Stimulated activated CD4-positive, alpha-beta T cell treated with anti-CD3 and anti-CD28 coated beads, Interleukin-15, amount 100 ng/mL, for 1 hour (primary cell): ENCODE measurements at places on chromosomes 7 and 10.

- no peak for DNase-seq
These were observed 16.9 kb upstream of the CDK14 start for GRCh38 chr7:90579181-90579688.

DNA sequence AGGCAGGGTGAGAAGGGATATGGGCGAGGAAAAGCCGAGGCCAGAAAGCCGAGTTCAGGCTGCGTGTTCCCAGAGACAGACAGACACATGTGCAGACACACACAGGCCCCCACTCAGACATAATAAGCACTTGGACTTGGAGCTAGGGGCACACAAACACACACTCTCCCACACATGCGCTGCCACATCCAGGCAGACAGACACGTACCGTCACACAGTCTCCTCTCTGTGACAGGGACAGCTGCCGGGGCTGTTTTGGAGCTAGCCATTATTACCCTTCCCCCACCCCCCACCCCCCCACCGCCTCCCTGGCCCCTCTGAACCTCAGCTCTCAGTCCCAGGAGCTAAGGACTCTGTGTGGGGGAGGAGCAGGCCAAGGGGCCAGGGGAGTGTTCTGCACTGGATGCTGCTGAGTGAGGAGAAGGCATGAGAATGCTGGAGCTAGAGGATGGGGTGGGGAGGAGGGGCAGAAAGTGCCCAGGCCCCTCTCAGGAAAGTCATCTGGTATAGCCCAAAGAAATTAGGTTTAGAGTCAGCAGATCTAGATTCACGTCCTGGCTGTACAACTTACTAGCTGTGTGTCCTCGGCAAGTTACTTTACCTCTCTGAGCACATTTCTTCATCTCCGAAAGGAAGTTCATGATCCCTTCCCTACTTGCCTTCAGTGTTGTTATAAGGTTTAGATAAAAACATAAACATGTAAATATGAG lies 6.3 kb downstream of the PITX3 start:
- no peak for DNase-seq

GRCh38 chr7:42127232-42127622 lies 109.8 kb downstream of the GLI3 start:
- no peak for DNase-seq

- no peak for DNase-seq
These were observed 242.1 kb upstream of the C7orf33 start for GRCh38 chr7:148348466-148348865.

DNA sequence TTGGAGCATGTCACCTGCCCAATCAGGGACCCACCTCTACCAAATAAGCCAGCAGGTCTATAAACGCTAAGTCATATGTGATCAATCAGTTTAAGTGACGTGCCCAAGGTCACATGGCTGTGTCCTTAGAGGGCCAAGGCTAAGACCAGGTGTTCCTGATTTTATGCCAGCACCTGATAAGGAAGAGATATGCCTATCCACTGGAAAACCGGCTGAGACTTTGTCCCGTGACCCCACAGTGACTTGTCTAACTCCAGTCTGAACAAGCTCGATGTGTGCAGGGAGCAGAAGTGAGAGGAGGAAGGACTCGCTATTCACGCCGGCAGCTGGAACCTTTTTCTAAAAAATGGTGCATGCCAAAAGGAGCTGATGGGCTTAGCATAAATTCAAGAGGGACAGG lies 57.0 kb downstream of the PRKAG2 start:
- no peak for DNase-seq

- DNase-seq, result no peak
These were observed 722 bp downstream of the MDH2 start for GRCh38 chr7:76048668-76048988.

GRCh38 chr10:33334805-33335550 lies 511 bp upstream of the NRP1 start:
- peak; percentile 33 for DNase-seq

DNA sequence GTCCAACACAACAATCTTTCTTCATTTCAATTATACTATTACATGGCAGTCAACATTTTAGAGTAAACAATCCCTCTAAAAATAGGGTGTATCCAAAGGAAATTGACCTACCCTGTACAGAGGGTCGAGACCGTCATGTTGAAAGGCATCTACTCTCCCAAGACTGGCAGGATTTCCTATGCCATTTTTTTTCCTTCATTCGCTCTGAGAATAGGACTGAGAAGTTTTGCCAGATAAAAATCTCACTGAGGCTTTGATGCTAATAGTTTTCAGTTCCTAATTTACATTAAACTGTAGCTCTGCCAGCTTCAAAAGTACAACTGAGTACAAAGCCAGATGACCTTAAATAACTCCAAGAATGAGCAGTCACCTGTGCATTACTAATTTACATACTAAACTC lies 84.5 kb upstream of the SEMA3C start:
- no peak for DNase-seq

DNA sequence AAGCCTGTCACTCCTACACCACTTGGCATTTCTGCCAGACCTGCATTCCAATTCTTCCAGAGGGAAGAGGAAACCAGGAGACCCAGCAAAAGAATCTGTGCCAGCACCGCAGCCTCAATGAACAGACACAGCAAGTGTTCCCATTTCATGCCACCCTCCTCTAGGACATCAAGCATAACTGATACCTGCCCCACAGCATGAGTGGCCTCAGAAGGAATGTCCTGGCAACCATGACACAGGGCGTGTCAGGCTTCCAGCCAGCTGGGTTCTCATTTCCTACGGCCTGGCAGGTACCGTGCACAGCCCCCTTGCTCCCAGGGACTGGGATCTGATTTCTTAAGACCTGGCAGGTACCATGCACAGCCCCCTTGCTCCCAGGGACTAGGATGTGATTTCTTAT lies 7.8 kb downstream of the MAD1L1 start:
- no peak for DNase-seq

DNA sequence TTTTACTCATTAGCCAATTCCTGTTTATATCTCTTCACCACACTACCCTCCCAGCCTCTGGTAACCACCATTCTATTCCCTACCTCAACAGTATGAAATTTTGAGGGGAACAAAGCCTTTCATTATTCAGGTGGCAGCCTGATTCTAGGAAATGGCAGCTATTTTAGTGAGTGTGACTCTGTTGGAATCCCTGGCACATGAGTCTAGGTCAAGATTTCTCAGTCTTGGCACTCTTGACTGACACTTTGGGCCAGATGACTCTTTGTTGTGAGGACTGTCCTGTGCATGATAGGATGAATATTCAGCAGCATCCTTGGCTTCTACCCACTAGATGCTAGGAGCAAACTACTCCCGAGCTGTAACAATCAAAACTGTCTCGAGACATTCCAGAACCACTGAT lies 322.8 kb upstream of the PHYHIPL start:
- DNase-seq, result no peak

GRCh38 chr10:86979977-86980448 lies 11.7 kb downstream of the ADIRF start:
- DNase-seq, result no peak

- DNase-seq, result no peak
These were observed 72.9 kb downstream of the CDHR3 start for GRCh38 chr7:106036004-106036403.

- no peak for DNase-seq
These were observed 255.4 kb downstream of the ELMO1 start for GRCh38 chr7:37193087-37193774.

- no peak for DNase-seq
These were observed 134.0 kb upstream of the PODXL start for GRCh38 chr7:131690441-131690840.

GRCh38 chr7:24133691-24134090 lies 150.3 kb upstream of the NPY start:
- no peak for DNase-seq

GRCh38 chr7:103637726-103638125 lies 191.7 kb upstream of the SLC26A5 start:
- DNase-seq, result no peak

- DNase-seq, result no peak
These were observed 7.8 kb downstream of the NPS start for GRCh38 chr10:127556916-127557315.

DNA sequence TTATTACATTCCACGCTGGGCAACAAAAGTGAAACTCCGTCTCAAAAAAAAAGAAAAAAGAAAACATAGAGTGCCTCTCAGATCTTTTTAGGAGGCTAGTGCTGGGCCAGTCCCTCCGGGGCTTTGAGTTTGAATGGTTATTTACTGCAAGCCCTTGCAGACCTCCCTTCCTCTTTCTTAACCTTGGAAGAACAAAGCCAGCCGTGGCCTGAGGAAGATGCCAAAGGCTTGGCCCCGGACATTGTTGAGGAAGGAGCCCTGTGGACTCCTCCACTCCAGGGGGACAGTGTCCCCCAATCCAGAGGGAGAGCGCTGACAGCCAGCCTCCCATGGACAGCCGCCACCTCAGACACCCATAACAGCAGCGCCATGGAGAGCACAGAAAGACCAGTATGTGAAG lies 5.0 kb downstream of the TSPAN33 start:
- no peak for DNase-seq
